Naive thymus-derived CD8-positive, alpha-beta T cell (primary cell): ENCODE measurements at places on chromosomes 6 and 20.

DNA sequence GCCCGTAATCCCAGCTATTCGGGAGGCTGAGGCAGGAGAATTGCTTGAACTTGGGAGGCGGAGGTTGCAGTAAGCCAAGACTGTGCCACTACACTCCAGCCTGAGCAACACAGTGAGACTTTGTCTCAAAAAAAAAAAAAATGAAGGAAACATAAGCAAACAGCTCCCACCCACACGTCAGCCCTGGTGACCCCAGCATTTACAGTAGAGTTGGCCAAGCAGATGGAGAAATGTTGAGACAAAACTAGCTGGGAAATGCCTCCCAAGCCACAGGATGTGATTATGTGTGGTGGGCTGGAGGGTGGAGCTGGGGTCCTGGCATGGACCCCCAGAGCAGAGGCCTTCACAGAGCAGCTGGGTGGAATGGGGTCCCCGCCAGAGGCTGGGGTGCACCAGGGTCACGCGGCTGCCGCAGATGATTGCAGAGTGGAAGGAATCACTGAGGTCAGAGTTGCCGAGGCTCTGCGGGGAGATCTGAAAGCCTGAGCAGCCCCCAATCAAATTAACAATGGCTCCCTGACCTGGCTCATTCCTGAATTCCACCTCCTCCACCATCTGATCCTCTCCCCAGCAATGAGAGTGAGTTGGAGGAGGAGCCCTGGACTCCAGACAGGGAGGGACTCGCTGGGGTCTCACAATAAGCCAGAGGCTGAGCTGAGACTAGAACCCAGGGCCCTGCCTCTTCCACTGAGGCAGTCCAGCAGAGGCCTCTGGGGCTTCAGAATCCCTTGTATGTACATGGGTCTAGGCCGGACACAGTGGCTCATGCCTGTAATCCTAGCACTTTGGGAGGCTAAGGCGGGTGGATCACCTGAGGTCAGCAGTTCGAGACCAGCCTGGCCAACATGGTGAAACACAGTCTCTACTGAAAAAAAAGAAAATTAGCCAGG lies 34.7 kb upstream of the TGM2 start:
- no peak for DNase-seq

- DNase-seq = no peak
These were observed 10.5 kb downstream of the PLN start for GRCh38 chr6:118558464-118559217.

- peak; percentile 65 for DNase-seq
These were observed 126.3 kb downstream of the HIVEP1 start for GRCh38 chr6:12138381-12138780.

GRCh38 chr6:138263963-138264362 lies 45.7 kb upstream of the PBOV1 start:
- DNase-seq = no peak

DNA sequence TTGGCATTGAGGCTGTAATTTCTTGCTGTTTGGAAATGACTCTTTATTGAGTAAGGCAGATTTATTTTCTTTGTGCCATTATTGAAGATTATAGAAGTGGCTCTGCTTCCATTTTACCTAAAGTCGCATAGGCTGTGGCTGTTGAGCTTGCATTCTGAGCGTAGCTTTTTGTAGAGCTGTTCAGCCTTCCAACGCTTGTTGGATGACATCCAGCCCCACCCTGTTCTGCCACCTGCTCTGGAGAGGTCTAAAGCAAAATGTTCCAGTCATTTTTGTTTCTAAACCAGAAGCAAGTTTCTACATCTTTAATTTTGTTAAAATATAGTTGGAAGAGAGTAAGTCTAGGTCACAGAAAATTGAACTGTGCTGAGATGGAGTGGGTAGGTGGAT lies 24.4 kb downstream of the UST start:
- DNase-seq = no peak

DNA sequence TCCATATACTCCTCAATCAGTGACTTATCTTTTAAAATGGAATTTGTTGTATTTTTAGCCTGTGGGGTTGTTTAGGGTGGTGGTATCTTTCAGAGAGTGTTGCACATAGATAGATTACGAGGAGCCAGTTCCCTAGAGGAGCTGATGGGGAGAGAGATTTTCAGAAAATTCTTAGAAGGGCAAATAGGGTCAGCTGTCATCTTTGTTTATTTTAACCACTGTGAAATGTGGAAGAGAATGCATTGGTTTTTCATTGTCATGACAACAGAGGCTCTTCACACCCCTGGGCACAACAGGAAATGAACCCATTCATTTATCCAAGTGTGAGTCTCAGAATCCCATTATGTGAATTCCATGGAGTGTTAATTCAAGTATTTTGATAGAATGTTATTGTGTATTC lies 188.4 kb downstream of the JARID2 start:
- DNase-seq = no peak

DNA sequence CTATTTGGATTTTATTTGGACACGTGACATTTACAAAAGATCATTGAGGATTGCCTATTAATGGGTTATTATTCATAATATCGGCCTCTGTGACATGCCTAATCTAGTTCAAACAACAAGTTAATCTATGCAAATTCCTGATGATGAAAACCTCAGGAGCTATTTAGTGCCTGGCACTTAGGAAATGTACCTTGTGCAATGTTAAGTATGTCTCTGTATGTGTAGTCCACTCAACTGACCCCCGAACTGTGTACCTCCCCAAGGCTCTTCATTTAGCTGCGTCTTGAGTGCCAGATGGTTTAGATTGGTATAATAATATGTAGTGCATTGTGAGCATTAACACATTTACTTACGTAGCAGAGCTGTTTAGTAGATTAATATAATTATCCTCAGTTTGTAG lies 6.9 kb downstream of the LAMA2 start:
- DNase-seq = no peak

- DNase-seq = no peak
These were observed 117.4 kb downstream of the BTBD9 start for GRCh38 chr6:38522322-38522721.

GRCh38 chr20:16115911-16116552 lies 457.2 kb downstream of the KIF16B start:
- DNase-seq = no peak

- DNase-seq = no peak
These were observed 269.0 kb upstream of the ECI2 start for GRCh38 chr6:4404415-4404814.

GRCh38 chr6:56475736-56476457 lies 166.8 kb downstream of the DST start:
- no peak for DNase-seq

DNA sequence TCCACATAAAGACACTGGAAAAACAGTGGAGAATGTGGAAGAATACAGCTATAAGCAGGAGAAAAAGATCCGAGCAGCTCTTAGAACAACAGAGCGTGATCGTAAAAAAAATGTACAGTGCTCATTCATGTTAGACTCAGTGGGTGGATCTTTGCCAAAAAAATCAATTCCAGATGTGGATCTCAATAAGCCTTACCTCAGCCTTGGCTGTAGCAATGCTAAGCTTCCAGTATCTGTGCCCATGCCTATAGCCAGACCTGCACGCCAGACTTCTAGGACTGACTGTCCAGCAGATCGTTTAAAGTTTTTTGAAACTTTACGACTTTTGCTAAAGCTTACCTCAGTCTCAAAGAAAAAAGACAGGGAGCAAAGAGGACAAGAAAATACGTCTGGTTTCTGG lies 57.1 kb downstream of the MAP3K4 start:
- DNase-seq = no peak

- DNase-seq = no peak
These were observed 34.4 kb upstream of the ARHGAP18 start for GRCh38 chr6:129744201-129744879.
